ENCODE measurements at places on chromosomes 7 and 10.

DNA sequence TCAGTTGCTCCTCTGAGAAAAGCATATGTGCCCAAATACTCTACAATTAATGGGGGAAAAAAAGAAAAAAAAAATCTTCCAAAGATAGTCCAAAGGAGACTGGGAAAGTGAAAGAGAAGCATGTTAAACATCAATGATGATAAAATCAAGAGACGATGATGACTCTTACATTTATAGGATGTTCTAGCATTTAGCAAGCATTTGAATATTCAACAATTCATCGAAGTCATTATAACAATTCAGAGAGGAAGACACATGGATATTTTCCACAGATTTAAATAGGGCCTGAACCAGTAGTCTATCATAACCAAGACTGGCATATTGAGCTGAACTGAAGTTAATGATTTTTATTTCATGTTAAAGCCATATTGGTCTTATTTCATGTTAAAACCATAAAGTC lies 528.4 kb downstream of the INHBA start:
- no peaks in the 10 kb centered on the region for H3K27me3 ChIP-seq
- H3K36me3 ChIP-seq, result no peaks in the 10 kb centered on the region
- H3K4me1 ChIP-seq, result no peaks in the 10 kb centered on the region

- H3K36me3 ChIP-seq, result no peaks in the 10 kb centered on the region
- H3K27ac ChIP-seq, result no peak overlapping the region
- no peaks in the 10 kb centered on the region for H3K4me1 ChIP-seq
- H3K27me3 ChIP-seq, result peaks cover 10% of the 10 kb centered on the region
These were observed 30.4 kb upstream of the SHH start for GRCh38 chr7:155842496-155843265.

DNA sequence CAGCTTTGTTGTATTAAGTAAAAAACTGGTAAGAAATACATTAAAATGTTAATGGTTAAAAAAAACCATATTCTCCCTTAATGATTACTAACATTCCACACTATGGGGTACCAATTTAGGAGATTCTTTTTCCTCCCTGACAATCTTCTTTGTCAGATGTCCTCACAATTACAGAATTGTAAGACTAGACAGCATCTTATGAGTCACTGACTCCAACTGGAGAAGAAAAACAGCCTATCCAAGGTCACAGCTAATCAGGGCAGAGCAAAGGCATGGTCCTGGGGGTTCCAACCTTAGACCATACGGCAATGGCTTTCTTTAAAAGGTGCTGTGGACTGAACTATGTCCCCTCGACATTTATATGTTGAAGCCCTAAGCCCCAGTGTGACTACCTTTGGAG lies 127.6 kb downstream of the DLG5 start:
- H3K36me3 ChIP-seq, result no peaks in the 10 kb centered on the region
- DNase-seq, result no peak
- peaks cover 11% of the 10 kb centered on the region for H3K27me3 ChIP-seq

GRCh38 chr7:130719541-130719940 lies 14.5 kb downstream of the KLF14 start:
- no peak overlapping the region for H3K27ac ChIP-seq
- no peaks in the 10 kb centered on the region for H3K4me1 ChIP-seq
- H3K36me3 ChIP-seq, result no peaks in the 10 kb centered on the region

GRCh38 chr7:127736511-127736910 lies 84.5 kb downstream of the SND1 start:
- peaks cover 38% of the 10 kb centered on the region for H3K36me3 ChIP-seq
- no peak overlapping the region for H3K4me3 ChIP-seq
- no peak overlapping the region for H3K27ac ChIP-seq
- DNase-seq, result no peak

- H3K36me3 ChIP-seq, result no peaks in the 10 kb centered on the region
- DNase-seq, result no peak
- H3K27me3 ChIP-seq, result peaks cover 13% of the 10 kb centered on the region
- no peak overlapping the region for H3K27ac ChIP-seq
- no peaks in the 10 kb centered on the region for H3K4me1 ChIP-seq
- no peak overlapping the region for H3K4me3 ChIP-seq
These were observed 55.7 kb upstream of the HABP2 start for GRCh38 chr10:113497198-113497597.

DNA sequence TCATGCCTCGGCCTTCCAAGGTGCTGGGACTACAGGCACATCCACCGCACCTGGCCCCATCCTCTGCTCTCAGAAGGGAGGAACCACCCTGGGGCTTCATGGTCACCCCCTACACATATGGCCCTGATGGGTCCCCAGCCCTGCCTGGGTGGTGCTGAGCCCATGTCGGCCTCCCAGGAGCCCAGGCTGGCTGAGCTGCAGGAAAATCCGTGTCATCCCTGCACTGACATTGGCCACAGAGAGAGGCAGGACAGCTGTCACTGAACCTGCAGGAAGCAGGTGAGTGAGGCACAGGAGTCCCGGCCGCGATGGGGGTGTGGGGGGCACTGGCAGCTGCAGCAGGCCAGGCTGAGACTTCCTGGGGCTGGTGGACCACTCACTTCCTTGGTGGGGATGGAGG lies 8.0 kb downstream of the GRIFIN start:
- DNase-seq, result no peak
- no peak overlapping the region for H3K4me3 ChIP-seq
- no peak overlapping the region for H3K27ac ChIP-seq
- peaks cover 2% of the 10 kb centered on the region for H3K4me1 ChIP-seq
- peaks cover 4% of the 10 kb centered on the region for H3K27me3 ChIP-seq

DNA sequence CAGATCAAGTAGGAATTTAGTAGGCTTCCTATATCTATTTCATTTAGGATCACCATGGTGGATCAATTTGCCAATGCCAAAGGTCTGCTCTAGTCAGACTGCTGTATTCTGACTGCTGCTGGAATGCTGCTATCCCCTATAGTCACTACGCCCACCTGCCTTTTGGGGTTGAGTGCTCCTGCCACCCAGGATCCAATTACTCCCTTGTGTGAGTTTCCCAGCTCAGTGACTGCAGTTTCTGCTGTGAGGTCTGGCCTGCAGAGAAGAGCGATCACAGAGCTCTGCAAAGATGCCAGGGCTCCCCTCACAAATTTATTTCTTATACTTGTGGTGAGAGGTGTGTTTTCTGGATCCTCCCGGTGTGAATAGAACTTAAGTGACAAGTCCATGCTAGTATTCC lies 88.1 kb upstream of the FOXI2 start:
- H3K36me3 ChIP-seq, result no peaks in the 10 kb centered on the region
- no peak for DNase-seq
- H3K27ac ChIP-seq, result no peak overlapping the region
- no peaks in the 10 kb centered on the region for H3K27me3 ChIP-seq
- H3K4me3 ChIP-seq, result no peak overlapping the region

- H3K27ac ChIP-seq, result no peak overlapping the region
- no peaks in the 10 kb centered on the region for H3K36me3 ChIP-seq
- H3K4me3 ChIP-seq, result no peak overlapping the region
- H3K27me3 ChIP-seq, result no peaks in the 10 kb centered on the region
- DNase-seq, result no peak
These were observed 18.0 kb downstream of the GRID1 start for GRCh38 chr10:86348321-86349210.

- H3K27ac ChIP-seq, result no peak overlapping the region
- H3K36me3 ChIP-seq, result no peaks in the 10 kb centered on the region
- DNase-seq, result no peak
- no peaks in the 10 kb centered on the region for H3K4me1 ChIP-seq
- H3K4me3 ChIP-seq, result no peak overlapping the region
These were observed 518.5 kb downstream of the GLRX3 start for GRCh38 chr10:130654726-130655125.

GRCh38 chr7:54014765-54015164 lies 527.4 kb upstream of the VSTM2A start:
- no peak overlapping the region for H3K4me3 ChIP-seq
- H3K27ac ChIP-seq, result no peak overlapping the region
- DNase-seq, result no peak
- no peaks in the 10 kb centered on the region for H3K36me3 ChIP-seq

DNA sequence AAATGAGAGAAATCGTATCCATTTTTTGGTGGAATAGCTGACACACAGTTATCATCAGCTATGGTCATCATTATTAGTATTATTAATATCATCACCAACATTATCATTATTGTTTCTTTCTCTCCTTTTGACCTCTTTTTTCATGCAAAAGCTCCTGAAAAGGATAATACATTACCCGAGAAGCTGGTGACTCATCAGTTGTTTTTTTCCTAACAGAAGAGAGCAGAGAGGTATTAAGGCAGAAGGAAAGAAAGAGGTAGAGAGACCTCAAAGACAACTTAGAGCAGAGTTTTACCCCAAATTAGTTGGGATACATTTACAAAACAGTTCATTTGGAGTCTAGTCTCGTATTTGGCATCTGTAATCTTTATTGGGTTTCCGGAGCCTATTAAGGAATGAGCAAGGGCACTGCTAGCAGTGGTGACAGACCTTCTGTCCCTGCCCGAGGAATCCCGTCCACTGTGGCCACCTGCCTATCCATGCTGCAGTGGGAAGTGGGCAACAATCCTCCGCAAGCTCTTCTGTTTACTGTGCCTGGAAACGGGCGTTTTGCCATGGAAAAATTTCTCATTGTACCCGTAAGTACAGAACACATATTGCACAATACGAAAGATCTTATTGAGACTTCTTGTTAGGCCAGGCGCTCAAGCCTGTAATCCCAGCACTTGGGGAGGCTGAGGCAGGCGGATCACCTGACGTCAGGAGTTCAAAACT lies 170.0 kb upstream of the MKLN1 start:
- no peak overlapping the region for H3K4me3 ChIP-seq
- H3K36me3 ChIP-seq, result no peaks in the 10 kb centered on the region
- no peaks in the 10 kb centered on the region for H3K4me1 ChIP-seq
- no peak overlapping the region for H3K27ac ChIP-seq
- peaks cover 1% of the 10 kb centered on the region for H3K27me3 ChIP-seq
- no peak for DNase-seq

DNA sequence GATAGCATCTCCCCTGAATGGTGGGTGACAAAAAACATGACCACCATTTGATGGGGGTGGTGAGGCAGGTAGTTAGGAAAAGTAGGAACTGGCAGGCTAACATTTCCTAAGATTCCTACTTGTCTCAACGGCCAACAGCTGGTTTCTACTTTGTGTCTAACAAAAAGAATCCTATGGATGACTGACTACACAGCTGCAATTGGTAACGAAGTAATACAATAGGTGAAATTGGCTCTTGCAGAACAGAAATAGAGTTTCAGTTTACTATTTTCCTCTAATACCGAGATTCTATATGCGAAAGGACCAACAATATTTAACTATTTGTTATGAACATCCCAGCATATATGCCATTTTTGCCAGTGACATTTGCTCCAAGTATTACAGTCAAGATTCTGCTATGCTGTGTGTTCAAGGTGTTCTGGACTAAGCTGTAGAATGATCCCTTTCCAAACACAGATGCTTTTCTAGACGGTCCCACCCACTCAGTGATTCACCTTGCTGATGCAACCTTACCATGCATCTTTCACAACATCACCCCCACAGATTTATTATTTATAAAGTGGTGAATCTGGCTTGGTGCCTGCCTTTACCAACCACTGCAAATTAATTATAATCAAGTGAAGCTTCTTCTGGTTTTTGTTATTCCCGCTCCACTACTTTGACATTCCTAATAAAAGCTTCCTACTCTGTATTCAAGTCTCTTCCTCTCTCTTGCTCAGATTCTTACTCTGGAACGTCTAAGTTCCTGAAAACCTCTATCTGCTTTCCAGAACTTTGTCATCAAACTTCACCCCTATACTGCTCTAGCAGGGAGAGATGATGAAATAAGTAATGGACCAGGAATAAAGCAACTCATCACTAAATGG lies 16.8 kb downstream of the BBIP1 start:
- peak overlapping the region; percentile 90 for H3K27ac ChIP-seq
- no peaks in the 10 kb centered on the region for H3K27me3 ChIP-seq
- peaks cover 60% of the 10 kb centered on the region for H3K36me3 ChIP-seq
- peak; percentile 79 for DNase-seq

DNA sequence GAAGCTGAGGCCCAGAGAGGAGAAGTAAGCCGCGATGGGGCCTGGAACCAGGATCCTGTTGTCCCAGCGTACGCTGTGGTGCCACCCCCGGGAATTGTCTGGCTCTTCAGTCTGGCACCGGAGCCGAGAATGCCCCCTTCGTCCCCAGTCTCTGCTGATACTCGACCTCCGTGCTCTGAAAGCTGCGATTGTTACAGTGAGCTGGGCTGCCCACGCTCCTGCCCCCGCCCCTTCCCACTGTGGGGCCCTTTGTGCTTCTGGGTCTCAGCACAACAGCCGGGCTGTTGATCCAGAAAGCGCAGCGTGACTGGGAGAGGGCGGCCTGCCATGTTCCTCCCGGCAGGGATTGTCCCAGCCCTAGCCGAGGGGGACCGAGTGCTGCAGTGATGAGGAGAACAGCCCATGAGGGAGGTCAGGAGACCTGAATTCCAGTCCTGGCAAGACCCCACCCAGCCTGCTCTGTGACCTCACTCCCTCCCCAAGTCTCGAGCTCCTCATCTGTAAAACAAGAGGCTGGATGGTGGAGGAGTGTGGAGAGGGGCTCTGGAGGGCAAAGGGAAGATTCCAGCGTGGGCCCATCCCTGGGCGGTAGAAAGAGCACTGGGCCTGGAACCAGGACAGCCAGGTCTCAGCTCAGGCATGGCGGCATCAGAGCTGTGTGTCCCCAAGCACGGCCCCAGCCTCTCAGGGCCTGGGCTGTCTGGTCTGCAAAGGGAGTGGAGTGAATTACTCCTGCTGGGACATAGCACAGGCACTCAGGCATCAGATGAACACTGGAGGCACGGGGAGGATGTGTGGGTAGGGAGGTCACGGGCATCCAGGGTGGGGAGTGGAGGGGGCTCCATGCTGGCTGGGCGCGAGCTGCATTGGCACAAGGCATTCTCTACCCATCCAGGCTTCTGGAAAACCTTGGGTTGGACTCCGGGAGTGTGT lies 43.6 kb downstream of the TSPAN15 start:
- no peaks in the 10 kb centered on the region for H3K36me3 ChIP-seq
- H3K4me3 ChIP-seq, result no peak overlapping the region
- no peaks in the 10 kb centered on the region for H3K27me3 ChIP-seq
- DNase-seq, result no peak
- H3K4me1 ChIP-seq, result no peaks in the 10 kb centered on the region

- H3K36me3 ChIP-seq, result peaks cover 63% of the 10 kb centered on the region
- H3K4me3 ChIP-seq, result no peak overlapping the region
- no peak overlapping the region for H3K27ac ChIP-seq
- peaks cover 10% of the 10 kb centered on the region for H3K4me1 ChIP-seq
- DNase-seq, result no peak
These were observed 78.5 kb downstream of the TRIM24 start for GRCh38 chr7:138538518-138538917.

DNA sequence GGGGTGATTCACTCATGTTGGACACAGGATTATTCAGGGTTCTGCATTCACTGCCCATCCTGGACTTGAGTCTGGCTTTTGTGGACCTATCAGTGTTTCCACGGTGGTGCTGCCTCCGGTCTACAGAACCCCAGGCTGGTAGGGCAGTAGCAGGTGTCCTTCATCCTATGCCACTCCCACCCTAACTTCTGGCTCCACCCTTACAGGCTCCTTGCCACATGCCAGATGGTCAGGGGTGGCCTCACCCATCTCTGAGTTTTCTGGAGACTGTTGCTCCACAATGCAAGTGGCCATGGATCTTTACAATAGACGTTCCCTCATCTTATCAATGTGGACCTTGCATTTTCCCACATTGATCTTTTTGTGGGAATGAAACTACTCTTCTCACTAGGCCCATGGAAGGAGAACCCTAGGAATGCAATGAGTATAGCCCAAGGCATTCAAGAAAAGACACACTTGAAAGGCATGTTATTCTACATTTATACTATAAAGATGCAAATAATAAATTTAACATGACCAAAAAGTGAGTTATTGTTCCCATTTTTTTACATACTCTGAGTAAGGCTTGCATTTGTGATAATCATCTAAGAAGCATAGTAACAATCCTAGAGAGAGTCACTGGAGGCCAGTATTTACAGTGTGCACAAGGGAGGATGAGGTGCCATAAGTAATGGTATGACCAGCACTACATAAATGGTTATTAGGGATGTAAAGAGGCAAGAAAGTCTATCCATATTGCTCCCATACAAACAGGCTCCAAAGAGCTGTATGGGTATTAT lies 57.4 kb upstream of the ADO start:
- no peak for DNase-seq
- H3K27me3 ChIP-seq, result no peaks in the 10 kb centered on the region
- H3K4me3 ChIP-seq, result no peak overlapping the region
- no peak overlapping the region for H3K27ac ChIP-seq

Measured in activated CD8-positive, alpha-beta T cell treated with anti-CD3 and anti-CD28 coated beads for 36 hours (primary cell).